ENCODE measurements at places on chromosomes 3 and 15.
A peak's percentile ranks its signal among the peaks of the same experiment; 100 is the strongest.

GRCh38 chr3:160980740-160981139 lies 124.4 kb downstream of the B3GALNT1 start:
- DNase-seq: no peak

DNA sequence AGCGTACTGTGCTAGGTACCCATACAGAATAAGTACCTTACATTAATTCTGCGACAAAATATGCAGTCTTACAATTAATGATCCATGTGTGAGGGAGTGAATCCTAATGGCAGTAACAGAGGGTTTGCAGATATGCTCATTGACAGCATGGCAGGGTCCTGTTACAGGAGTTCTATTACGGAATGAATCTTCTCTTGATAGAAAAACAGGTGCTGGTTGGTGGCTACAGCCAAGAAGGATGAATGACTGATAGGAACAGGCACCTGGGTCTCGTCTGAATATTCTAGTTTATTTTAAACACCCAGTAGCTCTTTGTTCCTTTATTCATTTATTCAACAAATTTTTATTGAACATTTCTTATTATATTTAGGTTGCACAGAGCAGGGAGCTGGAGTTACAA lies 22.8 kb downstream of the PGBD4 start:
- no peak for DNase-seq

- DNase-seq: no peak
Observed at GRCh38 chr15:49645941-49646340, 25.1 kb downstream of the DTWD1 start.

DNA sequence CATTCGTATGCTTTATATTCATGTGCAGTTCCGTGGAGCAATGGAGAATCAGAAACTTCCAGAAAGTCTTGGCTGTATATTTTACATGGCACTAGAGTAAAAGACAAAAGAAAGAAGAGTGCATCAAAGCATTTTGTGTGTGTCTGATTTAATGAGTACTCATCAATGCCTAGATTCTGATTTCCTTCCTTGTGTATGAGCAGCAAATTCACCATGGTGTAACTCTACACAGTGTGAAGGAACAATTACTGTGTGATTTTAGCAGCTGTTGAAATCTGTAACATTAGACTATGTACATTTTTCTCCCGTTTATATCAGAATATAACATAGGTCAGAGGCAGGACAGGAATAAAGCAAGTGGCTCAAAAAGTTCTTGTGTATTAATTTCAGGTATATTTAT lies 102.0 kb upstream of the TSC22D2 start:
- DNase-seq: no peak

DNA sequence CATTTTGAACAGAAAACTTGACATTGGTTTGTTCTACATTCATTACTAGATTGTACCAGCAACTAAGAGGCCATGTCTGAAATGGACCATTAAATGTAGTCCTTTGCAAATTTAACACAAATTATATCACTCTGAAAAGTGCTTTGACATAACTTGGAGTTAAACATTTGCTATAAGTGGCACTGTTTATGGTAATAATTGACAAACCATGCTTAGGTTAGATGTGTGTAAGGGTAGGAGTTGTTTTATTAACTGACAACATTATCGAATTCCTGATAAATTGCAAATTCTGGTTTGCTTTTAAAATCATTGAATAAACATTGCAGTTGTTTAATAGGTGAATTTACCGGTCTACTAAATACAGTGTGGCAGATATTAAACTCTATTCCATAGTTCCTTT lies 6.1 kb upstream of the TMEM207 start:
- DNase-seq: no peak

DNA sequence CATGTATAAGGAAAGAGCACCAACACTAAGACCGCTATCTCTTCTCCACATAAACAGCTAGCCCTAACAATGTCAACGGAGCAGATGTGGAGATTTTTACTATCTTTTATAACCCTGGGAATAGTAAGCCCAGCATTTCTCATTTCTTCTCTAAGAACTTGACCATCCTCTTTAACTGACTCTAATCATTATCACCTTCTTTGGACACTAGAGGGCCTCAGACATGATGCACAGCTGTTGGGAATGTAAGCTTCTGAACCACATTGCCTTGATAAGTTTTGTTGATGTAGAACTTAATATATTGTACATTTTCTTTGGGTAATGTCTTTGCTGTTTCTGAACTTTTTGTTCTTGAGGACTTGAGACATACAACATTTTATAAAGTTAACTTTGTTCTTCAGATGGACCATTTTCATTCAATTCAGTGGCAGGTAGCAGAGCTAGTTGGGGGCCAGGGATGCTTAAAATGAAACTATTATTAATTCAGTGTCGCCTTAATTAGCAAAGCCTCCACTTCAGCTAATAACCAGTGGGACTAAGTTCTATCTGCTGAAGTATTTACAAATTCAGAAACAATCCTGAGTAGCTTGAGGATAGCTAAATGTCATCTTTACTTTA lies 9.6 kb upstream of the TAGLN3 start:
- no peak for DNase-seq

DNA sequence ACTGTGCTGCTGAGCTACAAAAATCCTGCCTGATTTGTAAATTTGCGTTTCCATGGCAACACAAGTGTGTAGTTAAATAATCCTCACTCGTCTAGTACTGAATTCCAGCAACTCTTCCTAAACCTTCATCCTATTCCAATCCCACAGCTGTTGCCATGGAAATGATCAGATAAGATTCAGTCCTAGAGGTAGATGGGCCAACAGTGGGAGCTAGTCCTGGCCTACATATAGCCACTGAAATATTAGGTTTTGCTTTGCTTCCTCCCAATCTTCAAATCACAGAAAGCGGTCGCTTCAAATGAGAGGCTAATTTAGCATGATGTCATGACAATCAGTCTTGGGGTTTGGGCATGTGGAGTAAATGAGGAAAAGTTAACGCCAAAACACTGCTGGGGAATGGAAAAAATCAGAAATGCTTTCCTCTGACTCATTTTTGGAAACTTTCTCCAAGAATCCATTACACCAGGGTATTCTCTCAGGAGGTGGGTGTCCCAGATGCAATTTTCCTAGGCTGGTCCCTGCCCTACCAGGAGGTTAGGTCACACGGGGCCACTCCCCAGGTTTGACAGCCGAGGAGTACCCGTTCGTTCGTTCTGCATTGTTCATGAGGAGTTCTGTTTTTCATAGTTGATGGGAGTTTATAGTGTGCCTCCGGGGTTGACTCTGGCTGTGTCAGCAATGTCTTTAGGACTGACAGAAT lies 159.2 kb upstream of the SLCO3A1 start:
- no peak for DNase-seq

DNA sequence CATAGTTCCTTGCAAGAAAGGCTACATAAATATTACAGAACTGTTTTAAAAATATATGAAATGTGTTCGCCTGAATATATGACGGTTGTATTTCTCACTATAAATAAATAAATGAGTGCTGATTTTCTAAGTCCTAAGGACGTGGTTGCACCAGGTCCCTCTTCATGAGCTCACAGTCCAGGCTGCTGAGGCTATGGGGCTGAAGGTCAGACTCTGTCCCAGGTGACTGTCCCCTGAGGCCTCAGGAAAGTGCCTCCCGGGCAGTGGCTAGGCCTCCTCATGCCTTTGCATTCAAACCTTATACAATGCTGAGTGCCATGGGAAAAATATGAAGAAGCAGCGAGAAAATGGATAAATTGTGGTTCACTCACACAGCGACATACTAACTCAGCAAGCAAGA lies 43.5 kb upstream of the SSR3 start:
- DNase-seq: no peak

GRCh38 chr15:38460543-38460942 lies 6.6 kb downstream of the FAM98B start:
- no peak for DNase-seq

DNA sequence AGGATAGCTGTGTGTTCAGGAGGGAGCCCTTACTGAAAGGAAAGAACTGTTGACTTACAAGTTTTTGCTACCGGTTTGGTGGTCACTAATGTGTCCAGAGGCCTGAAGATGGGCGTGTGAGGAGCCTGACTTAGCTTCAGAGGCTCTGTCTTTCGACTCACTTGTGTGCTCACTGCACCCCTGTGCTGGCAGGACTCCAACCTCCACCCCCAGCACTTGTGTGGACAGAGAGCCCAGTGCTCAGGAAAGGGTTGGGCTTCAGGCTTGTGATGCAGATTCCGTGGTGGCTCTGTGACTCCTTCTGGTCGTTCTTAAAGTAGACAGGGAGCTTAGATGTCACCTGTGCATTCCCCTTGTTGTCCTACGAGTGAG lies 100.9 kb downstream of the PGPEP1L start:
- no peak for DNase-seq

- DNase-seq: no peak
Observed at GRCh38 chr3:187213616-187214015, 16.3 kb downstream of the RTP1 start.

DNA sequence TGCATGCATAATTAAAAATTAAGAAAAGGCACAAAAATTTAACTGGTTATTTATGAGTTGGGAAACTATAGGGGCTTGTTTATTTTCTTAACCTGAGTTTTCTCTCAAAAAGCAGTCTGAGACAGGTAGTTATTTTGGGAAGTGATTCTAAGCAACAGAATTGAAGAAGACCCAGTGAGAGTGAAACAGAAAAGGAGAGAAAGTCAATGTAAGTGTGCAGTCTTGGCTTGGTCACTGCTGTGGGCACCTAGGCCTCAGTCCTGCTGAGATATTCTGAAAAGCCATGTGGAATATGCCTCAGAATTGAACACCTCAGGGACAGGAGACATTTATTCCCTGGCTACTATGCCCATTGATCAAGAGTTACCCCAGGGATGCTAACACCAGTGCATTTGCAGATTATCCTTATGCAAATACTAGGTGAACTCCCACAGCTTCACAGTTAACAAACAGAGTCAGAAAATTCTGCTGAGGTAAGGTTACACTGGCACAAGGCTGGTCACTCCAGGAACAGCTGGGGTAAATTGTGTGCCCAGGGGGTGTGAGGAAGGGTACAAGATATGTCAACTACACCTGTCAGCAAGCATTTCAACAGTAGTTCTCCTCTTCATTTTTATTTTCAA lies 222.7 kb downstream of the EFHB start:
- DNase-seq: no peak

GRCh38 chr15:80106051-80106450 lies 46.6 kb downstream of the ZFAND6 start:
- DNase-seq: no peak

DNA sequence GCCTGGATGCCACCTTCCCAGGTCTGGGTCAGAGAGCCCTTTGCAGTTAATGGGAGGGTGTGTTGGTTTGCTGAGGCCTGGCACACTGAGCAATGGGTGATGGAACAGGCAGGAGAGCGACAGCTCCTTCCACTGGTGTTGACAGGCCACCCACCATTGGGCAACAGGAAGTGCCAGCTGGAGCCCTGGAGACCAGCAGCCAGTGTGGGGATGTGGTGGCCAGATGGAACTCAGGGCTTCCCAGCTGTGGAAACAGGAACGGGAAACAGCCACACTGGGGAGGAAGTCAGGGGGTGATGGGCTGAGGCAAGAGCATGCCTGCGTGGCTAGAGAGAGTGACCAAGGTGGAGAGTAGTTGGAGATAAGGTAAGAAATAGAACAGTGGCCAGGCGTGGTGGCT lies 9.3 kb downstream of the PSTPIP1 start:
- peak; percentile 33 for DNase-seq
